Right hindlimb (tissue), 1 donor: ENCODE measurements at places on chromosomes 13 and 19.

DNA sequence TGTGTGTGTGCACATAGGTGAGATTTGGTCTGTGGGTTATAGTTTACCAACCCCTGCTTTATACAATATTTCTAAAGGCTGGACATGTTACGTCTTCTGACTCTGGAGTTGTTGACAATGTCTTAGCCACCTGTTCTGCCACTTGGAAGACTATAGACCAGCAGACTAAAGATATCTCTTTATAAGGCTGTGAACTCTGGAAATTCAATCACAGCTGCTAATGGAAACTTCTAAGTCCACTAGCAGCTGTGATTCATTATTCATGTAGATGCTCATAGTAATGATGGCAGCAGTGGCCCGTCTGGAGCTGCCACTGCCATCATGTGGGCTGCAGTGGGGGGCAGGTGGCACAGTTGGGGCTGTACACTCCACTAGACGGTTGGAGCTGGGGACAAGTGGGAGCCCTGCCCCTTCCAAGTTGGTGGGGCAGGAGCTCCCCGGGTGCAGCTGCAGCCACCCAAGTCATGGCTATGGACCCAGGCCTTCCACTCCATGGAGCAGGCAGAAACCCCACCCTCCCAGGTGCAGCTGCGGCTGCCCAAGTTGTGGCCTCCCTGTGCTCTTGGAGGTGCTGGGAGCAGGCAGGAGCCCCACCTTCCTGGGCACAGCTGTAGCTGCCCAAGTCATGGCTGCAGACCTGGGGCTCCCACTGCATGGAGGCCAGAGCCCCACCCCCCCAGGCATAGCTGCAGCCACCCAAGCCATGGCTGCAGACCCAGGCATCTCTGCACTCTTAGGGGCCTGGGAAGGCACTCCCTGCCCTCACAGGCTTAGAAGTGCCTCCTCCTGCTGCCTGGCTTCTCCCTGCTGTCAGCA, 8.8 kb downstream of the IGFL4 start:
- no peak for DNase-seq

GRCh38 chr19:46042252-46042883, 1.6 kb upstream of the IGFL4 start:
- no peak for DNase-seq

- no peak for DNase-seq
Observed at GRCh38 chr13:34764246-34764645, 177.8 kb upstream of the NBEA start.

DNA sequence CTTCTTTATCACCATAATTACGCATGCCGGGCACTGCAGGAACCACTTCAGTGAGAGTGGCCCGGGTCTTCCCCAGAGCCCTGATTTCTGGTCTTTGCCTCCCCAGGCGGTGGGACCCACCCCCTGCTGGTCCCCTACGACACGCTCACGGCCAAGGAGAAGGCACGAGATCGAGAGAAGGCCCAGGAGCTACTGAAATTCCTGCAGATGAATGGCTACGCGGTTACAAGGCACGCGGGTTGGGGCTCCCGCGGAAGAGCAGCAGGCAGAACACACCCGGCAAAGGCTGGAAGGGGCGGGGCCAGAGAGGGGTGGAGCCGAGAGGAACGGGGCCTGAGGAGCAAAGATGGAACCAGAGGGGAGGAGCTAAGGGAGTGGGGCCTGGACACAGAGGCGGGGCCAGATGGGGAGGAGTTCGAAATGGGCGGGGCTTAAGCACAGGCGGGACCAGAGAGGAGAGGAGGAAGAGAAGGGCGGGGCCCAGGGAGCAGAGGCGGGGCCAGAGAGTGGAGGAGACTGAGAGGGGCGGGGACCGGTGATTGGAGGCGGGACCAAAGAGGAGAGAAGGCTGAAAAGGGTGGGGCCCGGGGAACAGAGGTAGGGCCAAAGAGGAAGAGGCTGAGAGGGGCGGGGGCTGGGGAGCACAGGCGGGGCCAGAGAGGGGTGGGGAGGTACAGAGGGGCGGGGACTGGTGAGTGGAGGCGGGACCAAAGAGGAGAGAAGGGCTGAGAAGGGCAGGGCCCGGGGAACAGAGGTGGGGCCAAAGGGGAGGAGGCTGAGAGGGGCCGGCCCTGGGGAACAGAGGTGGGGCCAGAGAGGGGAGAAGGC, 73.4 kb downstream of the RYR1 start:
- peak; percentile 78 for DNase-seq

- no peak for DNase-seq
Observed at GRCh38 chr13:23288564-23288963, 107.8 kb downstream of the SGCG start.

- no peak for DNase-seq
Observed at GRCh38 chr13:108957369-108958012, 328.1 kb downstream of the MYO16 start.

DNA sequence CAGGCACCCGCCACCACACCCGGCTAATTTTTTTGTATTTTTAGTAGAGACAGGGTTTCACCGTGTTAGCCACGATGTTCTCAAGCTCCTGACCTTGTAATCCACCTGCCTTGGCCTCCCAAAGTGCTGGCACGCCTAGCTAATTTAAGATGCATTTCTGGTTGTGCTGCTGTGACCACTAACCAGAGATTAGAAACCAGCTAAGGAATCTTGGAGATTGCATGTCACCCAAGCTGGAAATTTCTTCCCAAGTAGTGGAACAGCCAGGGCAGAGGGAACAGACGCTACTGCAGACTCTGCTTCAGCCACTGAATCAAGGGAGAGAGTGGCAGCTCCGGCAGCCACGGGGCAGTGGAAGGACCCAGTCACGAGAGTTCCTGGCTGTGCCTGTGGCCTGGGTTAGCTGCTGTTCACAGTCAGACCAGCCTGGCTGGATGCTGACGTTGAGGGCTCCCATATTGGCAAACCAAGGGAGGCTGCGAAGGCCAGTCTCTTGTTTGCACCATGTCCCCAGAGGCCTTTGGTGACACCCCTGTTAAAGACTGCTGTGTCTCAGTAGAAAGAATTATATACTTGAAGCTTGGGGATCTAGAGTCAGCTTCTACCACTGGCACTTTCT, 7.9 kb downstream of the TPM4 start:
- DNase-seq = no peak

GRCh38 chr13:78383071-78383484, 220.3 kb downstream of the POU4F1 start:
- no peak for DNase-seq

- DNase-seq = peak; percentile 67
Observed at GRCh38 chr19:50325310-50326100, 3.7 kb downstream of the KCNC3 start.

DNA sequence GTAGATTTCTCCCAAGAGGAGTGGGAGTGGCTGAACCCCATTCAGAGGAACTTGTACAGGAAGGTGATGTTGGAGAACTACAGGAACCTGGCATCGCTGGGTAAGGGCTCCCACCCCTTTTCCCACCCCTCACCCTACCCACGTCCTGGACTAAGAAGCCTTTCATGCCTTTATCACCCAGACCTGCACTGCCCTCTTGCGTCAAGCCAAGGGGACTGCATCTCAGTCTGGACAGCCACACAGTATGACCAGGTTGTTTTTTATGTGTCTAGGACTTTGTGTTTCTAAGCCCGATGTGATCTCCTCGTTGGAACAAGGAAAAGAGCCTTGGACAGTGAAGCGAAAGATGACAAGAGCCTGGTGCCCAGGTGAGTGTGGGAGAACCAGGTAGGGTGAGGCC, 8.8 kb downstream of the ZFP28 start:
- no peak for DNase-seq

GRCh38 chr19:52217576-52217975, 27.7 kb downstream of the PPP2R1A start:
- no peak for DNase-seq

GRCh38 chr13:113448885-113449692, 4.2 kb downstream of the ADPRHL1 start:
- no peak for DNase-seq

DNA sequence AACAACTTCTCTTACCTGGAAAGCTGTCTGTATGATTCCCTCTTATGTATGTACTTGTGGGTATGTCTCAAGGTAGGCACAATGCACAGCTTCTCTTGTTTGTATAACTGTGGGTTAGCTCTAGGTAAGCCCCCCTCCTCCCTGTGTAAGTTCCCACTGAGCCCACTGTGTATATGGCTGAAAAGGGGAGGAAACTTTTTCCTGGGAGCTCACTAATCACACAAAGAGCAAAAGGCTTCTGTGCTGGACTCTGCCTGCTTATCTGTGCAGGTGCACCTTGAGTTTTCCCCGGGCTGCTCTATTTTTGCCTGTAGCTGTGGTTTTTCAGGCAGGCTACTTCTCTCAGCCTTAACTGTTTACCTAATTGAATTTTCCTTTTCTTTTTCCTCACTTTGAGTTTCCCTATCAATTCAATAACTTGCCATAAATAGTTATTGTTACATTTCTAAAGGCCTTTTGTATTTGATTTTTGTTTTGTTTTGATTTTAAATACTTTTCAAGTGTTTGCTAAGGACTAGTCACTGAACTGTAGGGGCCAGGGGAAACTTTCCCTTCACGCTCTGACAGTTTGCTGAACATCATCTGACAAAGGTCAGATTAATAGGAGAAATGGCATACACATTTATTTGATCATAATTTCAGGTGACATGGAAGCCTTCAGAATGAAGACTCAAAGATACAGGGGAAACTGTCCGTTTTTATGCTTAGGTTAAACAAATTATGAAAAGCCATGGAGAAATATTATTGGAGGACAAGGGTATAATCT, 423.5 kb upstream of the ATXN8OS start:
- DNase-seq = no peak

DNA sequence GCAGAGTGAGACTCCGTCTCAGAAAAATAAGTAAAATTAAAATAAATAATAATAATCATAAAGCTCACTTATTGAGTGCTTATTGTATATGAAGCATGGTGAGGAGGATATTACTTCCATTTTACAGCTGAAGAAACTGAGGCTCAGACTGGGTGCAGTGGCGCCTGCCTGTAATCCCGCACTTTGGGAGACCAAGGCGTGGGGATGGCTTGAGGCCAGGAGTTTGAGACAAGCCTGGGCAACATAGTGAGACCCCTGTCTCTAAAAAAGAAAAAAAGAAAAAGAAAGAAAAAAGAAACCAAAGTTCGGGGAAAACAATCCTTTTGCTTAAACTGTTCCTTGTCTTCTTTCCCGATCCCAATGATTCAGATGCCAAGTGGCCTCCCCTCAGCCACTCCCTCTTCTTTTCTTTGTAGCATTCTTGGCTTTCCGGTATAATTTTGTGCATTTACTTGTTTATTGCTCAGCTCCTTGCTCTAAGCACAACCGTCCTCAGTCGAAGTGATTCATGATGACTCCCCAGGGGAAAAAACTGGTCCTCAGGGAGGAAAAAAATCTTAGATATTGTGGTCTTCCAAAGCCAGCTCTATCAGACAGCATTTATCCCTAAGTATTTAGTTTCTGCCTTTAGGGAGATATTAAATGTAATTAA, 965 bp upstream of the EIF3G start:
- DNase-seq = peak; percentile 36

DNA sequence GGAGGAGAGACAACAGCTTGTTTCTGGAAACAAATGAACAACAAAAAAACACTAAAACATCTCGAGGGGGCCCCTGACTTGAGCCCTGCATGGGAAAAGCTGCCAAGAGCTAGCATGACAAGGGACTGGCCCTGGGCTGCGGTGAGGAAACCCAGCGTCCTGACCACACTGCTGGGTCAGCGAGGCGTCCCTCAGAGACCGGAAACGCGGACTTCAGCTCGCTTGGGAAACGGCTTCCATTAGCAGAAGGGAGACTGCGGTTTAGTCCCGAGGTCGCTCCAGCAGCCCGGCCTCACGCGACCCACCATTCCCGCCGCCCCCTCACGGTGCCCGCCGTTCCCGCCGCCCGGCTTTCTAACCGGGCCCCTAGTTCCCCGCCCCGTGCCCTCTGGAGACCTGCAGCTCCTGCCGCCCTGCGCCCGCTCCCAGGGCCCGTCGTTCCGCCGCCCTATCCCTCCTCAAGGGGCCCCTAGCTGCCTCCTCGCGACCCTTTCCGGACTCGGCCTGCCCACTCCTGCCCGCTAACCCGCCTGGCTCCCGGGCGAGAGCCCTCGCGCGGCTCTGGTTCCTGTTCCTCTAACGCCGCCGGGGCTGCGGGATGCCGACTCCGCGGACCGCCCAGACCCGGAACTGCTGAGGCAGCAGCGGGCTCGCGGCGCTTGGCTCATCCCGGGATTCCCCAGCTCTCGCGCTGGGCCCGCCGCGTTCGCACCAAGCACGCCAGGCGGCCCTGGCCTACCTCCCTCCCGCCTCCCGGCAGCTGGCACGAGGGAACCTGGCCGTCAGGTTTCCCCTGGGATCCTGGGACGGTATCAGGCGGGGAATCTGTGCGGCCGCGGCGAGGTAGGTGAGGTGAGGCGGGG, at the start of gene CCDC122:
Gene CCDC122 (minus strand): TSS at position 849 of the 863 bp plus-strand sequence. CDS start 10,364 bp downstream, outside the sequence.
- DNase-seq = peak; percentile 88

GRCh38 chr19:48751845-48752495, 471 bp downstream of the FUT1 start:
- no peak for DNase-seq

DNA sequence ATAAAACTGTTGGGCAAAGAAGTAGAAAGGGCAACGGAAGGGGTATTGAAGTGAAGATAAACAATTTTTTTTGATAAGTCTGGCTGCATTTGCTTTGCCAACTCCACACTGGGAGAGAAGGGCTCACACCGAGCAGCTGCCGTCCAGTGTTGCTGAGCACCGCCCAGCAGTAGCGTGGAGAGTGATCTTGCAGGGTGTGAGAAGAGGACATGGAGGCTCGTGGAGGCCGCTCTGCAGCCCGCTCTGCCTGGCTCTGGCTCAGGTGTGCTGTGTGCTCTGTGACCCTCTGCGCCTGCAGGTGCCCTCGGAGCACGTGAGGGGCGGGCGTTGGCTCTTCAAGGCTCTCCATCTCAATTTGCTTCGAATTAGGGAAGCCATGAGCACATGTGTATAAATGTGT, 35.9 kb upstream of the TEX29 start:
- no peak for DNase-seq

DNA sequence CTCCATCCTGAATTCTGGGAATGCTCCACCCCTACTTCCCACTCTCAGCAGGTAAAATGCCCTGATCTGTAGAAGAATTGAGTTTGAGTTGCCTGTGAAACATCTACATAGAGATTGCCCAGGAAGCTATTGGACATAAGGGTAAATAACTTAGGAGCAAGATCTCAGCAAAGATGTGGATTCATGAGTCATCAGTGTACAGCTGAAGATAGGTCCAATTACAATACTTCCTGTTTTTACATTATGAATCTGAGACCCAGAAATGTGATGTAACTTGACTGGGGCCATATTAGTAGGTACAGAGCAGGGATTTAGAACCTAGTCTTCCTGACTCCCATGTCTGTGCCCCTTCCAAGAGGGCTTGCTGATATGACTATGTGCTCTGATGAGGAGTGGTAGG, 79.4 kb upstream of the FNDC3A start:
- no peak for DNase-seq

DNA sequence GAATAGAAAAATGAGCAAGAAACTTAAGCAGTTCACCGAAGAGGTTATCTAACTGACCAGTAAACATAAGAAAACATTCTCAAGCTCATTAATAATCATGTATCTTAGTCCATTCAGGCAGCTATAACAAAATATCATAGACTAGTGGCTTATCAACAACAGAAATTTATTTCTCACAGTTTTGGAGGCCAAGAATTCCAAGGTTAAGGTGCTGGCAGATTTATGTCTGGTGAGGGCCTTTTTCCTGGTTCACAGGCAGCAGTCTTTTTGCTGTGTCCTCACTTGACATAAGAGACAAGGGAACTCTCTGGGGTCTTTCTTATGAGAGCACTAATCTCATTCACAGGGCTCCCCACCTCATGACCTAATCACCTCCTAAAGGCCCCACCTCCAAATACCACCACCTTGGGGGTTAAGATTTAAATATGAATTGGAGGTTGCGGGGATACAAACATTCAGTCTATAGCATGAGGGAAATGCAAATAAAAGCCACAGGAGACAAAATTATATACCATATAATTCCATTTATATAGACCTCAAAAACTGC, 123.6 kb downstream of the ZAR1L start:
- DNase-seq = no peak
